Astrocyte of the spinal cord (primary cell): ENCODE measurements at places on chromosomes 3 and 15.
A peak's percentile ranks its signal among the peaks of the same experiment; 100 is the strongest.

DNA sequence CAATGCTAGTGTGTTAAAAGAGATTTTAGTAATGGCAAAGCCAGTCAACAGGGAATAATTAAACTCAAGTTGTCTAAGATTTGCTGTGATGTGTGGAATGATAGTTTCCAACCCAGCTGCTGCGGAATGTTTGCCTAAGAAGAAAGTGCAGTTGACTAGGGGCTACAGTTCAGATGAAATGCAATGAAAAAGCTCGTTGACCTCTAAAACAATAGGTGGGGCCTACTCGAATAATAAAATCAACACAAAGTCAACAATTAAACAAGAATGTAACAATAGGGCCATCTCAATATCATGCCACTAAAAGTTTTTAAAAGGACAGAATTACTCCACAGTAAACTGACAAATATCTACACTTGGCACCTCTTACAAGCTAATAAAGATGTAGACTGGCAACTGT lies 484.2 kb downstream of the MECOM start:
- DNase-seq = no peak

- no peak for DNase-seq
Measured at GRCh38 chr15:55552451-55552850, 35.7 kb downstream of the PYGO1 start.

- no peak for DNase-seq
Measured at GRCh38 chr3:146658841-146659240, 53.7 kb upstream of the PLSCR5 start.

GRCh38 chr3:13005301-13005700 lies 67.9 kb downstream of the IQSEC1 start:
- DNase-seq = no peak

DNA sequence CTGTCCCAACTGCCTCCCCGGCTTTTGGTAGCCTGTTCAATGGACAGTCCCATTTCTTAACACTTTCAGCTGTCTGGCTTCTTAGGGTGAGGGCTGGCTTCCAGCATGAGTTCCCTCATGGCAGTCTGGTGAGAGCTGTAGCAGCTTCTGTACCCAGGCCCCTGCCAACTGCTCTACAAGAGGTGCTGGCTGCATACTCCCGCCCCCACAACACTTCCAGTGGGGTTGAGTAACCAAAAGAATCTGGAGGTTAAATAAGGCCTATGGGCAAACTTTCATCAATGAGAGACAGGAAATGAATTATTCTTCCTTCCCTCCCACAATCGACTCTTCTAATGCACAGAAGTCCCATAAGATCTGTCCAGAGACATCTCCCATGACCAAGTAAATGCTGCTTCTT lies 145.0 kb downstream of the NEK10 start:
- DNase-seq = no peak

GRCh38 chr15:99953886-99954285 lies 220.6 kb upstream of the LYSMD4 start:
- no peak for DNase-seq

DNA sequence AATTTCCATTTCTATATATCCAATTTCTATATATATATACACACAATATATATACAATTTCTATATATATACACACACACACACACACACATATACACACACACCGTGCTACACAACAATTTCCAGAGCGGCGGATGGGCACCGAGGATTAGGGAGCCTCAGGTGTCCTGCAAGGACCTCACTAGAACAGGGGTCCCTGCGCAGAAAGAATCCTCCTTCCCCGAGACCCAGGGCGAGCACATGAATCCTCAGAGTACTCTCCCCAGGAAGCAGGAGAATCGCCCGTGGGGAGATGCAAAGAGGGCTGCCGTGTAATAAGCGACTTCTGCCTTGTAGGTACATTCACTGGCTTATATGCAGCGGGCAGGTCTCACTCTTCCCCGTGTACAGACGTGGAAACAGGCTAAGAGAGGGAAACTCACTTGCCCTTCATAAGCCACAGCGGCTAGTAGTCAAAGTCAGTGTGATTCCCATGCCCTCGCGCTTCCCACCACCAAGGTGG lies 467 bp downstream of the PIF1 start:
- DNase-seq = no peak

DNA sequence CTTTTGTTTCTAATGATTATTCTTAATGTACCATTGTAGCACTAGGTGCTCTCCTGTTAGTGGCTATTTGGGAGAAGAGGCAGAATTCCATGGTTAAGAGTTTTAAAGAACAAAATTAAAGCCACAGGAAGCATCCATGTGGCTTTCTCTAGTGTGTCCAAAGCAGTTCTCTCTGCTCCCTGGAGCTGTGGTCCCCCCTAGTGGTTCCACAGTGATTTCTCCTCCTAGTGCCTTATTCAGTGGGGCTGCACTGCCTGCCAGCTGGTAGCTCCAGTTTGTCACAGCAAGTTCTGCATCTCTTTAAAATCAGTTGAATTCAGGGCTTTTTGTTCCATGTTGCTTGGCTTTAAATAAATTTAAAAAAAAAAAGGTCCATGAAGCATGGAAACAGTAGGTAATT lies 39.6 kb upstream of the FAM98B start:
- DNase-seq = peak; percentile 81

DNA sequence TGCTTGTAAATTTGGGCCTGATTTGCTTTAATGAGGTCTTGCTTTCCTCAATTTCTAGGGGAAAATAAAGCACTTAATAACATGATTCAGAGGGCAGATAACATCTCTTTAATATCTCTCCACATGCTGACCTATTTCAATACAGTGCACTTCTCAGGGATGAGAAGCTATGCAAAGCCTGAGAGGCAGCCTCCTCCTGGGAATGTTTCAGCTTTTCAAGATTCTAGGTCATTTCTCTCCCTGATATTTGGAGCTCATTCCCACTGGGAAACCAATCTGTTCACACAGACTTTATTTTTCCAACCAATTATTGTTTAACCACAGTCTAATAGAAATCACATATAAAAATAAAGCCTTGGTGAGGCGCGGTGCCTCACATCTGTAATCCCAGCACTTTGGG lies 67.0 kb upstream of the LSAMP start:
- DNase-seq = no peak

GRCh38 chr3:10944866-10945265 lies 47.7 kb upstream of the SLC6A1 start:
- no peak for DNase-seq

- no peak for DNase-seq
Measured at GRCh38 chr3:163768048-163768447, 1310.2 kb downstream of the SI start.

DNA sequence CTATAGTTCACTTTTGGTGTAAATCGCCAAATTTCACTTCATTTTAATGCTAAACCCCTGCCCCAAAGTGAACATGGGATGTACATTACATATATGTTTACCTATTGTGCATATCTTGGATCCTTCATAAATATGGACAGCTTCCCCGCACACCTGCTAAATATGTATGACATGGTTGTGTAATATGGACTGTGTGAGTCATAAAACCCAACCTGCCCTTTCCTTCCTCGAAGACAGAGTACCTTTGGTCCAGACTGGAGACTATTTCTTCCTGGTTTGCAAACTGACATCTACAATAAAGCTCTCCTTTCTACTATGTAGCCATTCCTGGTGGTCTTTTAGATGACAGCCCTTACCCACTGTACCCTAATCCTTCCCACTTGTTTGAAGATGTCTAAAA lies 12.4 kb downstream of the ACTC1 start:
- no peak for DNase-seq

- no peak for DNase-seq
Measured at GRCh38 chr15:77877869-77878577, 199.5 kb downstream of the TBC1D2B start.

- DNase-seq = no peak
Measured at GRCh38 chr3:181773921-181774320, 62.2 kb downstream of the SOX2 start.

GRCh38 chr15:57994221-57995049 lies 71.1 kb downstream of the ALDH1A2 start:
- peak; percentile 43 for DNase-seq

DNA sequence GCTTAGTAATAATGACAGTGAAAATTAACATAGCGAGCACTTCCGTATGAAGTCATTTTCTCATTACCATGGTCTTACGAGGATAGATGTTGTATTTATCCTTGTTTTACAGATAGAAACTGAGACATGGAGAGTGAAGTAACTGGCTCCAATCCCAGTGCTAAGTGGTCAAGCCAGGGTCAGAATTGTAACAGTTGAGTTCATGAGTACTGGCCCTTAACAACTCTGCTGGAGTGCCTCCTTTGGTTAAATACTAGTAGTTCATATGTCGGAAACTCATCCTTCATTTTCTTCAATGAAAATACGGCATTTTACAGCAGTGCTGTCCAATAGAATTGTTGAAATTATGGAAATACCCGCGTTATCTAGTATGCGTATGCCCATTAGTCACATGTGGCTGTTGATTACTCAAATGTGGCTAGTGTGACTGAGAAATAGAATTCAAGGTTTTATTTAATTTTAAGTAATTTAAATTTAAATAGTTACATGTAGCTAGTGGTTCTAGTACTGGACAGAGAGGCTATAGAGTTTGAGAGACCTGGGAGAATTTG lies 32.5 kb downstream of the FNDC3B start:
- no peak for DNase-seq

DNA sequence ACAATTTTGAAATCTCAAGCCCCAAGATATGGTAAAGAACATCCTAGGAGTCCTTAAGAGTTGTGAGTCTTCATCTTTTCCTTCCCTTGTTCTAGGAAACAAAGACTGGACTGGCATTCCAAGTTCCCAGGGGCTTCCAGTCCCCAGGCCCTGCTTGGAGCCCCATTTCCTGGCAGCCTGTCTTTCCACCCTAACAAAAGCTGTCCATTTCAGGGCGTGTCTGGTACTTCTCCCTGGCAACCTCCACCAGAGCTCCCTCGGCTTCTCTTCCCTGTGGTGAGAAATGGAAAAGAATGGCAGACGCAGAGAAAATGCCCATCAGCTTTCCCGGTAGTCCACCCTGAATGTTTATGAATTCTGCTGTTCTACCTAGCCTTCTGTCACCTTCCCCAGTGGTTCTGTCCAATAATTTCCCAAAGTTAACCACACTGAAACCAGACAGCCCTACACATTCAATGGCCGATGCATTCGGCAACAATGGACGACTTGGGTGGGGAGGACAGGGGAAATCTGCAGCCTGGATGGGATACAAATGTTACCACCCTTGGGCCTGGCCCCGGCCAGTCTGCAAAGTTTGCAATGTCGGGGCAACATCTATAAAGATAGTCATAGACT lies 6.8 kb downstream of the RAB6B start:
- no peak for DNase-seq

DNA sequence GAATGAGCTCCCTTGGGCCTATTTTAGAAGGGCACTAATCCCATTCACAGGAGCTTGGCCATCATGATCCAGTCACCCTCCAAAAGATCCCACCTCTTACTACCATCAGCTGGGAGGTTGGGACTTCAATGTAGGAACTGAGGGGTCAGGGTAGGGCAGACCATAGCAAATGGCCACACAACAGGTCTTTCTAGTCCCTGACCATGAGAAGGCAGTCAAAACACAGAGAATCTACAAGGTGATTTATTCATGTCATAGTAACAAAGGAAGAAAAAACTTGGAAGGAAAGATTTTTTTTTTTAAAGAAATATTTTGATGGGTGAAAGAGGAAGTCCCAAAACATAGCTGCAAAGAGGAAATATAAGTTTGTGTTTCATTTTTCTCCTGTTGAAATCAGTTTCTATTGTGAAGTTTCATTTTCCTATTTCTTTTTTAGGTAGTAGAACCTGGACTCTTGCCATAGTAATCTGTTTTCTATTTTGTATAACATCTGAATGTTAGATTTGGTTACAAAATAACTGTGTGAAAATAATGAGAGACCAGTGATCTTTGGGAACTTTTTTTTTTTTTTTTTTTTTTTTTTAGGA lies 23.5 kb upstream of the TNFSF10 start:
- no peak for DNase-seq

GRCh38 chr3:111106993-111107661 lies 35.5 kb downstream of the NECTIN3 start:
- DNase-seq = no peak

DNA sequence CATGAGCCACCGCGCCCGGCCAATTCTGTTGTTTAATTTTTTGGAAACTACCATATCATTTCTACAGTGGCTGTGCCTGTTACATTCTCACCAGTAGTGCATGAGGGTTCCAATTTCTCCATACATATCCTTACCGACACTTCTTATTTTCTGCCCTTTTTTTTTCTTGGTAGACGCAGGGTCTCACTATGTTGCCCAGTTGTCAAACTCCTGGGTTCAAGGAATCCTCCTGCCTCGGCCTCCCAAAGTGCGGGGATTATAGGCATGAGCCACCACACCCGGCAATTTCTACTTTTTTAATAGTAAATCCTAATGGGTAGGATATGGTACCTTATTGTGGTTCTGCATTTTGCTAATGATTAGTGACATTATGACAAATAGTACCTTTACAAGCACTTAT lies 9.6 kb downstream of the AMIGO3 start:
- DNase-seq = no peak

DNA sequence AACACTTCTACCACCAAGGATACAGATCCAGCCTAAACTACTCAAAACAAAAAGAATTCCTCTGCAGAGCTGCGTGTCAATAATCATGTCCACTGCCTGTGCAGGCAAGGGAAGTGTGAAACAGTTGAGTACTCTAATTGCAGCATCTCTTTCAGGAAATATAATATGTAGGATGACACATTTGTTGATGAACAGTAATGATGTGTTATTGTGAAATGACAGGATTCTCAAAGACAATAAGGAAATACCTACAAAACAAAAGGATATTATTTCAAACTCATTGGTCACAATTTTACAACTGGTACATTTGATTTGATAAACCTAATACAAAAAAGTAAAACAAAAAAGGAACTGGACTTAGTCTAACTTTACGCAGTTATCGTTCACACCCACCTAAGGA lies 4.4 kb downstream of the SPG11 start:
- DNase-seq = no peak

DNA sequence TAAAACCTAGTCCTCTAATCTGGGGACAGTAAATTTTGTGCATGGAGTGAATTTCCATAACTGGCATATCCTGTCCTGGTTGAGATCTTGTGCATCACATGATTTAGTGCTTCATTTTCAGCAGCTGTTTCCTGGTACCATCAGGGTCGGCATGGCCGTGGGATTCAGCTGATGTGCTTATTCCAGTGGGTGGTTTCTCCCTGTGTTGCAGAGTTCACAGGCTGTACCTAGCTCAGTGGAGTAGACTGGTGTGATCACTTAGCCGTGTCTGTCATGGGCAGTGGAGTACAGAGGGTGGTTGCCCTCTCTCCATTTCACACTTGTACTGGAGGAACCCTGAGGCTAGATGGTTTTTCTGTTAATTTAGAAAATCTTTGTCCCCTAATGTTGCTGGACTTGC lies 228.5 kb downstream of the PTPRG start:
- DNase-seq = no peak

GRCh38 chr3:34675383-34676120 lies 877.1 kb downstream of the PDCD6IP start:
- peak; percentile 63 for DNase-seq

DNA sequence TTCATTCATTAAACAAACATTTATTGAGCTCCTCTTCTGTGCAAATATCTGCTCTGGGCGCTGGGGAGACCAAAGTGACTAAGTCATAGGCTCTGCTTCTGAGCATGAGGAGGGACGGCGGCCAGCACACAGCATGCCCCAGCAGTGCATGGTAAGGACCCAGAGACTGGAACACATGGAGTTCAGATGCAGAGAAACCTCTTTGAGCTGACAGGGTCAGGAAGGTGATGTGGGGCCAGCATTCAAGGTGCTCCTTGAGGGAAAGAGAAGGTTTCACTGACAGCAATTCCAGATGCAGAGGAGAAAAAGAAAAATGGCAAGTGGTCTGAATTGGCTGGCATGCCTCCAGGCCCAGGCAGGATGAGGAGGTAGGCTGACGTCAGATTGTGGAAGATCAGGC lies 234.5 kb downstream of the UACA start:
- DNase-seq = no peak
